ENCODE measurements at places on chromosomes 12 and 14.

- DNase-seq: no peak
Observed at GRCh38 chr12:106288101-106288493, 14.4 kb upstream of the TCP11L2 start.

DNA sequence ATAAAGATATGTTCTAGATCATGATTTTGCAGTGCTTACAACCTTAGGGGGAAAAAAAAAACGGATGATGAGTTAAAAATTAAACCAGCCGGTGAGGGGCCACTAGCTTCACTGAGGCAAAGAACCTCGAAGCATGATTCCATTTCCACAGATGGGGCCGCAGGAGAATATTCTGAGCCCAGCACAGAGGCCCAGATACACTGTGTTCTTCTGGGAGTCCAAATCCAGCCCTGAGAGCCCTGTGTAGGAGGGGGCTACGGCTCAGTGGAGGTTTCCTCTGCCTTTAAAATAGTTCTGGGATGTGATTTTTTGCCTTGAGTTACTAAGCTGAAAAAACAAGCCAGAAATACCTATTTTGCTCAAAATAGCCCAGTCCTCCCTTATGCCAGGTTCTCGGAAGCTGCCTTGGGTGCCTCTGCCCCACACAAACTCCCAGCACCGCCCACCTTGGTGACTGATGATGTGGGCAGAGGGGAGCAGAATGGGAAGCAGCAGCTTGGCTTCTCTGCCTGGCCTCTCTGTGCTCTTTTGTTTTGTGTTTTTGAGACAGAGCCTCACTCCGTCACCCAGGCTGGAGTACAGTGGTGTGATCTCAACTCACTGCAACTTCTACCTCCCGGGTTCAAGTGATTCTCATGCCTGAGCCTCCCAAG lies 105.4 kb upstream of the BCL2L14 start:
- no peak for DNase-seq

- DNase-seq: no peak
Observed at GRCh38 chr14:94123868-94124267, 5.5 kb downstream of the IFI27L2 start.

GRCh38 chr14:56087671-56088471 lies 30.3 kb upstream of the PELI2 start:
- DNase-seq: peak; percentile 58

DNA sequence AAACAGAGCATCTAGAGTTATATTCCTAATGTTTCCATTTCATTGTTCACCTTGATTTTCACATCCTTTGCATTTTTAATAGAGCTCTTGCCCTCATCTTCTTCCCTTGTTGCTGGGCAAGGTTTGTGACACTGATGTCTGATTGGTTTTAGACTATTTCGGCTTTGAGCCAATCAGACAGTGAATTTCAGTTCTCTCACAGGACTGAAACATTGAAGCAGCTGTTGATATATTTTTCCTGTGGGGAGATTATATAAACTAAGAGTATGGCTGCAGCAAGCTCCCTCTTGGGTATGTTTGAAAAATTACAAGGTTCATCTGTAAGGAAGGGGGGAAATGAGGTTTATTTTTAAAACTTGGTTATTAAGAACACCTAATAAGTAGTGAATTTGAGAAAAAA lies 51.2 kb downstream of the ATF7IP start:
- peak; percentile 24 for DNase-seq

DNA sequence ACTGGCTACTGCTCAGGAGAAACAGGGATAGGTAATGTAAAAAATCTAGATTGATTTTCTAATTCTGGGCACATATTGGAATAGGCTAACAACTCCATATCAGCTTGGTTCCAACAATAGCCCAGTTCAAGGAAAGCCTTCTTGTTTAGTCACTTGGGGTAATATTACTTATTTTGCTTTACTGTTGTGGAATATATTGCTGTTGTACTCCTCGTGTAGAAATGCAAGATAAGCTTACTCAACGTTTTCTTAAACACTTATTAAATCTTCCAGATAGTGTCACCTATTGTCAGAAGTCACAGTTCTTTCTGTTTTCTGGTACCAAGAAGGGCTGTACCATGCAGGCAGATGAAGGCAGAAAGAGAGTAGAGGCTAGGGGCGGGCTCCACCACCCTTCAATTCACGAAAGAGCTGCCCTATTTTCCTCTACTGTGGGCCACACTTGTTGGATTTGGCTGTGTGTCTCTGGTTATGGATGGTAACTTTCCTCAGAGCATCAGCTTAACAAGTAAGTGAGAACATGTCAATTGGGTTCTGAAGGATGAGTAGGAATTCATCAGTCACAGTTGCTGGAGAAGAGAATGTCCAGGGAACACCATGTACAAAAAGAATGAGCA lies 38.0 kb downstream of the CLMN start:
- DNase-seq: no peak

GRCh38 chr14:89760086-89760485 lies 194.4 kb downstream of the EFCAB11 start:
- DNase-seq: no peak

DNA sequence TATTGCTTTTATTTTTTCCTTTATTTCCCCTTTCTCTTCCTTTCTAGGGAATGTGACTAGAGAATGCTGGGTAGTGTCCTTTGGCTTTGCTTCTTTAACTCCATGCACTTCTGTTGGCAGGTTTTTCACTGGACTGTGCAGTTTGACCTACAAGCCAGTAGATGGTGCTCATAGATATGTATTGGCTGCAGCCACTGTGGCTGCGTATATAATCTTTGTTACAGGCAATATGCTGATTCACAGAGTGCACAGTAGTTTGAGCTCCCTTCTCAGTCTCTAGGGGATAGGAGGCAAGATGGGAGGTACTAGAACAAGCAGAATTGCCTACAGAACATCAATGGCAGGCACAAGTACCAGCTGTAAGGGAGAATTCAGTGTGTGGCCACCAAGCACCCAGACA lies 503.5 kb downstream of the LRFN5 start:
- no peak for DNase-seq

- no peak for DNase-seq
Observed at GRCh38 chr12:104412681-104413080, 44.1 kb upstream of the CHST11 start.

- DNase-seq: peak; percentile 84
Observed at GRCh38 chr12:107607464-107608392, 77.9 kb upstream of the PWP1 start.

- no peak for DNase-seq
Observed at GRCh38 chr14:85142982-85143381, 387.0 kb upstream of the FLRT2 start.

GRCh38 chr14:41973178-41973577 lies 366.5 kb downstream of the LRFN5 start:
- DNase-seq: no peak

DNA sequence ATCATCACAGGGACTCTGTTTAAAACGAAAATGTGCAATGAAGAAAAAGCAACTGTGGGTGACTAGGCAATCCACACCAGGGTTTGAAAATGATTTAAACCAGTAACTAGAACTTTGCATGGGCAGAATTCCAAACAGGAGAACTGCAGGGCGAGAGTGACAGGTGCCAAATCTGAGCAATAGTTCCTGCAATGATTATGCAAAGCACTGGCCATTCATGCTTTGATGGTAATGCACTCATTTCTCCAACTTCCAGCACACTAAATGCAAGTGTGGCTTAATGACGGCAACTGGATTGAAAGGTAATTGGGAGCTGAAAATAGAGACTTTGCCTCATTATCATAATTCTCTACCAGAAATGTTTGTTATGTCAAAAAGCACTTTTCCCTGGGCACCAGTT lies 140.5 kb upstream of the TMCC3 start:
- DNase-seq: no peak

DNA sequence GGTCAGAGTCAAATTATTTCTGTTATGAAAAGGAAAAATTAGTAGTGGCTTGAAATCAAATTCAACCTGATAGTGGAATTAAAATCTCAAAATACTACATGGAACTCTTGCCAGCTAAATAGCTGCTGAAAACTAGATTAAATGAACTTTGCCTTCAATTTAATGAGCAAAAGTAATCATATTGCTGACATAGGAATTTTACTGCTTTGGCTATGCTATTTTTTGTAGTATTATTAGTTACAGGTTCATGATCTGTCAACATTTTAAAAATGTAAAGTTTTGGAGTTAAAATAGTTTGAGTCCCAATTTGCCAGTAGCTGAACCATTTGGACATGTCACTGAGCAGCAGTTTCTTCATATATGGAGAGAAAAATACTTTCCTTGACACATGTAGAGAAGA lies 81.4 kb downstream of the RERGL start:
- DNase-seq: no peak

GRCh38 chr12:87671757-87672156 lies 357.4 kb downstream of the C12orf50 start:
- no peak for DNase-seq

GRCh38 chr12:11183011-11183410 lies 3.7 kb downstream of the TAS2R42 start:
- no peak for DNase-seq

GRCh38 chr14:102690509-102691286 lies 86.6 kb upstream of the TRAF3 start:
- DNase-seq: no peak

DNA sequence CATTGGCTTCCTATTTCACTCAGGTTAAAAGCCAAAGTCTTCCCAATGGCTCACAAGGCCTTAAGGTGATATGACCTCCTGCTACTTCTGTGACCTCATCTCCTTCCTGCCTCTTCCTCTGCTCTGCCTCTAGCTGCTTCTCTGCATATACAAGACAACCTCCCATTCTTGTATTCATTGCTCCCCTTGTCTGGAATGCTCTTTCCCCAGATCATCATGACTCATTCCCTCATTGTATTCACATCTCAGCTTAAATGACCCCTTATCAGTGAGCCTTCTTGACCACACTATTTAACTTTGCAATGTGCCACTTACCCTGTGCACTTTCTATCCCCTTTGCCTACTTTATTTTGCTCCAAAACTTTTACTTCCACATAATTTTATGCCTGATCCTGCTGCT lies 90.2 kb downstream of the PPP1R12A start:
- DNase-seq: no peak

- DNase-seq: no peak
Observed at GRCh38 chr12:19482551-19483109, 43.3 kb downstream of the AEBP2 start.

DNA sequence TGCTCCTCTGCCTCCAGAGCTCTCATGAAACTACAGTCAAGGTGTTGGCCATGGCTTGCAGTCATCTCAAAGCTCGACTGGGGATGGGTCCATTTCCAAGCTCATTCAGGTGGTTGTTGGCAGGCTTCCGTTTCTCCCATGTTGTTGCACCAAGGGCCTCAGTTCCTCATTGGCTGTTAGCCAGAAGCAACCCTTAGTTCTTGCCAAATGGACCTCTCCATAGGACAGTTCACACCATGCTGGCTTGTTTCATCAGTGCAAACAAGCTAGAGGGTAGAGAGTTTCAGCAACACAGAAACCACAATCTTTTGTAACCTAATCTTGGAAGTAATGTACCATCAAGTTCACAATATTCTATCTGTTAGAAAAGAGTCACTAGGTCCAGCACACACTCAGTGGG lies 22.7 kb upstream of the PPM1A start:
- DNase-seq: no peak

DNA sequence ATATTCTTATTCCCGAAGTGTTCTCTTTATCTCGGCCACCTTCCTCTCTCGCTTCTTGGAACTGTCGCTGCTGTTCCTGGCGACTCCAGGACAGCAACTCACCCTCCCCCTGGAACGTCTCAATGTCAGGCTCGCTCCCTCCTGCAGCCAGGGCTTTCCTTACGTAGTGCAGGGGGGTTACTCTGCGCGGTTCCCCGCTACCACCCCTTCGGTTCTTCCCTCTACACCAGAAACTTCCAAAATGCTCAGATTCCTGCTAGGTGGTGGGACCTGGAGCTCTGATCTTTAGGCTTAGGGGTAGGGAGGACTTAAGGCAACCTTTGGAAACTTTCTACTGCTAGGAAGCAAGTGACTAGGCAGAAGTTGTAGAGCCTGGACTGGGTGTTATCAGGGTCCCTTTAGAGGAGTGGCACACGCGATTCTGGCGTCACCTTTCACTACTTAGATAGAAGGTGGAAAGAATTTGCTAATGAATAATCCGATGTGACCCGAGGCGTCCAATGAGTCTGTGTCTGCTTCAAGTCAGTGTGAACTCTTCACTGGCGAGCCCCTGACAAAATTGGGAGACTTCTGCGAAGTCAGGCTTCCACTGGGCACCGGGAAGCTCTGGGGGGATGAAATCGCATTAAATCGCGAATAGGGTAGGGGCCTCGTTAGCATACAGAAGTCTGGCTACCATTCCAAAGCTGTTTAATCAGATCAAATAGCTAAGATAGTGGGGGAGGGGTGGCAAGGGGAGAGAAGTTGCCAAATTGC lies 900 bp upstream of the DPF3 start:
- DNase-seq: no peak

DNA sequence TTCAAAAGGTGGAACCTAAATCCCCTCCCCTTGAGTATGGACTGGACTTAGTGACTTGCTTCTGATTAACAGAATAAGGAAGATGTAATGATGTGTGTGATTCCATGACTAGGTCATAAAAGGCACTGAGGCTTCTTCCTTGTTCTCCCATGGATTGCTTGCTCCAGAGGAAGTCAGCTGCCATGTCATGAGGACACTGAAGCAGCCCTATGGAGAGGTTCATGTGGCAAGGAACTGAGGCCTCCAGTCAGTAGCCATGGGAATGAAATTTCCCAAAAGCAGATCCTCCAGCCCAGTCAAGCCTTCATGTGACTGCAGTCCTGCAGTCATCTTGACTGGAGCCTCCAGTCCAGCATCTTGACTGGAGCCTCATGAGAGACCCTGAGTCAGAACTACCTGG lies 10.7 kb downstream of the TMBIM4 start:
- DNase-seq: no peak

DNA sequence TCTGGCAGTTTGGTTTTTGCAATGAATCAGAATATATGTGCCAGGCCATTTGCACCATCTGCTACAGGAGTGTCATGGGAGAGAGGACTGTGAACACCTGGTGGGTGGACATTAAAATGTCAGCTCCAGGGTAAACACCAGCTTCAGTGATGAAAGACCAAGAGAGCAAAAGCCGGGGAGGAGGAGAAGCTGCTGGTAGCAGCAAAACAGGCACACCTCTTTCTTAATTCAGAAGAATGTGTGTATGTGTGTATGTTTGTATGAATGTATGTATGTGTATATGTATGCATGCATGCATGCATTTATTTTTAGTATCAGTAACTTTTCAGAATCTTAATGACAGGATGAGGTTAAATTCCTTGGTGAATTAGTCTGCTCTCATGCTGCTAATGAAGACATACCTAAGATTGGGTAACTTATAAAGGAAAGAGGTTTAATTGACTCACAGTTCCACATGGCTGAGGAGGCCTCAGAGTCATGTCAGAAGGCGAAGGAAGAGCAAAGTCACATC lies 357.4 kb upstream of the PRICKLE1 start:
- DNase-seq: no peak

- no peak for DNase-seq
Observed at GRCh38 chr14:33369972-33370371, 431.3 kb downstream of the NPAS3 start.

GRCh38 chr12:12221560-12221959 lies 45.3 kb downstream of the LRP6 start:
- DNase-seq: no peak

All from NCI-H345 (cell line).